ENCODE measurements at places on chromosomes 2 and 18.
A peak's percentile ranks its signal among the peaks of the same experiment; 100 is the strongest.

DNA sequence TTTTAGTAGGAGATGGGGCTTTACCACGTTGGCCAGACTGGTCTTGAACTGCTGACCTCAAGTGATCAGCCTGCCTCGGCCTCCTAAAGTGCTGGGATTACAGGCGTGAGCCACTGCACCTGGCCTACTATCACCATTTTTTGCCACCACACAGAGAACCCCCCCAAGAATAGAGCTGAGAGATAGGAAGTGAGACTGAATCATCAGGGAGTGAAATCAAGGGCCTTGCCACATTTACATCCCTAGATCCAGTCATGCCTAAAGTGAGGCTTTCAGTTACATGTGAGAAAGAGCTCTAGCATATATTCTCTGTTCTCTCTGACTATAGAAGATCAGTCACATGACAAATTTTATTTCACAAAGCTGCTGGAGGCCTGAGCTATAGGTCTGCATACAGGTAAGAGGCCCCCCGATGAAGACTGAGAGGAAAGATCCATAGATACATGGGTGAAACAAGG is 28.0 kb upstream of the KCMF1 start:
- no peak for DNase-seq

DNA sequence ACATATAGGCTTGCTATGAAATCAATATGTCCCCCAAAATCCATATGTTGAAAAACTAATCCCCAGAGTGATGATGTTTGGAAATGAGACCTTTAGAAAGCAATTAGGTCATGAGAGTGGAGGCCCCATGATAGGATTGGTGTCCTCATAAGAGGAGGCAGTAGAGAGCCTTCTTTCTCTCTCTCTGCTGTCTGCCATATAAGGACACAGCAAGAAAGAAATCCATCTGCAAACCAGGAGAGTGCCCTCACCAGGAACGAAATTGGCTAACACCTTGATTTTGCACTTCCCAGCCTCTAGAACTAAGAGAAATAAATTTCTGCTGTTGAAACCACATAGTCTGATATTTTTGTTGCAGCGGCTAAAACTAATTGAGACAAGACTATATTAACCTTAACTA is 89.5 kb downstream of the NBAS start:
- DNase-seq, result no peak

DNA sequence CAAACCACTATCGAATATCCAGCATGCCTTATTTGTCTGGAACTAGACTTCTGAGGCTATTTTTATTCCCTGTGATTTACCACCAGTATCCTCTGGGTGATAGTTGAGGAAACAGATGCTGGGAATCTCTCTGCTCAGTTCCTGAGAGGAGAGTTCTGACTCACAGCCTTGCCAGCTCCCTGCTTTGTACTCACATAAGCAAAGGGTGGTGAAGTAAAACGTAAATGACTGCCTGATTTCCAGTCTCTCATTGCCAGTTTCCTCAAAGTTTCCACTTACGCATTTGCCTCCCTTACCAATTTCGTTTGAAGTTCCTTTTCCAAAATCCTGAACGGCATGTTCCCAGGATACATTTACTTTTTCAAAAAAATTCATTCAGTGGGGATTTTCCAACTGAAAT is 69.2 kb upstream of the HNRNPA3 start:
- peak; percentile 32 for DNase-seq

- DNase-seq, result no peak
Measured at GRCh38 chr2:85956646-85957039, 67.9 kb upstream of the ST3GAL5 start.

DNA sequence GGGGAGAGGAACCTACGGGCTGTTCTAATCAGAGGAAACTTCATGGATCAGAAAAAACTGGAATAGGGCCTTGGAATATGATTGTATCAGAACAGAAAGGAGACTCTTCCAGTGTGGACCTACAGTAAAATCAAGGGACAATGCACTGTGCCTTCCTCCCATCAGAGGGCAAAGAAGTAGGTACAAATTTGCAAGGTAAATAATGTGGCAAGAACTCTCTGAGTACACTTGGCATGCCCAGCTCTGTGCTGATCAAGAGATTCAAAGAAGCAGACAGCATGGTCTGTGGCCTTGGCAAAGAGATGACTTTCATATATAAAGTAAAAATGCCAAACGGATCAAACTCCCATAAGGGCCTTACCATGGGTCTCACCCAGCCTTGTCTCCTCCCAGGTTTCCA is 242.6 kb upstream of the OSR1 start:
- DNase-seq, result no peak

DNA sequence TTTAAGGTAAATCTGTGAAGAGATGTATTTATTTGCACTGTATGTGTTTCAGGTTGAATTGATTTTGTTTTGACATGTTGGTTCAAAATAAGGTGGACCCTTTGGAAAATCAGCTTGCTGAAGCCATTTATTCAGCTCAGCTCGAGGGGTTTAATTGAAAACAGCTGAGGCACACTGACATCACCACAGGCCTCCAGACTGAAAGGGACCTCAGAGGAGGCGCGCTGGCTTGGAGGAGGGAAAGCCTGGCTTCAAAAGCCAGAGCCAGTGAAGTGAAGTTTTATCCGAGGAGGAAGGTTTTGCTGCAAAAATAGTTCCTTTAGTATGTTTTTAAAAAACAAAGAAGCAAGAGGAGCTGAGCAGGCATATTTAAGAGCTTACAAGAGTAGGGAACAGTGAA is 26.9 kb upstream of the DNMT3A start:
- DNase-seq, result peak; percentile 61

DNA sequence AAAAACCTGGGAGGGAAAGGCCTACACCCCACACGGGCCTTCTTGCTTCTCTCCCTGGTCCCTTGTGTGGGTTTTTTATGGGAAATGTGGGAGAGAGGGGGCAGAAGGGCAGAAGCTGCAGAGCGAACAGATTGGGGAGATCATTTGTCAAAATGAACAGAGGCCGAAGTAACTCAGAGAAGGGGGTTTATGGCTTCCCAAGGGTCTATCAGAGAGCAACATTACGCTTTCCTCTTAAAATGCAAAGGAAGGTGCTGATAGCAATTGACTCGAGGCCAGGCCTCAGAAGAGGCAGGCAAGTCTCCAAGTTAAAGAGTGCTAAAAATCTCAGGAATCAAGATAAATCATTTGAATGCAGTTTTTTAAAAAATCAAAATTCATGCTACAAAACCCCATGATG is 101.5 kb downstream of the SGPP2 start:
- no peak for DNase-seq

DNA sequence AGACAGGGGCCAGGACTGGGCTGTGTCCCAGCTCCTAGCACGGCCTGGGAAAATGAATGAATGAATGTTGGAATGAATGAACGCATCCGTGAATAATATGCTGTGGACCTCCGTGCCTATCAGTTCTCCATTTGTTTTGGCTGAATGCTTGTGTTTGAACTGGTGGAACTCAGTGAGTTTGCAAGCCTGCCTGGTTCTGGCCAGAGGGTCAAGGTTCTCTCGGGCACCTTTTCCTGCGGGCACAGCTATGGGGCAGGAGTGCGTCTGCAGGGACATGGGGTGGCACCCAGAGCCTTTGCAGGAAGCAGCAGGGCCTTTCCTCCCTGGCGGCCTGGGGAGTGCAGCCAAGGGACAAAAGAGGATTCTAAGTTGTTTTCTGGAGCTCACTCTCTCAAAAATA is 17.6 kb upstream of the PDIA6 start:
- DNase-seq, result no peak

GRCh38 chr2:64601034-64601754 is 52.5 kb downstream of the SERTAD2 start:
- no peak for DNase-seq

DNA sequence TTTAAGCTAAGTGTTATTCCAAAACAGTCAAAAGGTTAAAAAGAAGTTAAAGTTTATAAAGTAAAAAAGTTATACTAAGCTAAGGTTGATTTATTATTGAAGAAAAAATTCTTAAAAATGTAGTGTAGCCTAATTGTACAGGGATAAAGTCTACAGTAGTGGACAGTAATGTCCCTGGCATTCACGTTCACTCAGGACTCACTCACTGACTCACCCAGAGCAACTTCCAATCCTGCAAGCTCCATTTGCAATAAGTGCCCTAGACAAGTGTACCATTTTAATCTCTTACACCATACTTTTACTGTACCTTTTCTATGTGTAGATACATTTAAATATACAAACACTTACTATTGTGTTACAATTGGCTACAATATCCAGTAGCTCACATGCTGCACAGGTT is 86.1 kb downstream of the CACNB4 start:
- DNase-seq, result no peak

- DNase-seq, result no peak
Measured at GRCh38 chr2:231321556-231322334, 73.8 kb upstream of the B3GNT7 start.

GRCh38 chr18:79523206-79523735 is 127.5 kb downstream of the NFATC1 start:
- DNase-seq, result no peak

DNA sequence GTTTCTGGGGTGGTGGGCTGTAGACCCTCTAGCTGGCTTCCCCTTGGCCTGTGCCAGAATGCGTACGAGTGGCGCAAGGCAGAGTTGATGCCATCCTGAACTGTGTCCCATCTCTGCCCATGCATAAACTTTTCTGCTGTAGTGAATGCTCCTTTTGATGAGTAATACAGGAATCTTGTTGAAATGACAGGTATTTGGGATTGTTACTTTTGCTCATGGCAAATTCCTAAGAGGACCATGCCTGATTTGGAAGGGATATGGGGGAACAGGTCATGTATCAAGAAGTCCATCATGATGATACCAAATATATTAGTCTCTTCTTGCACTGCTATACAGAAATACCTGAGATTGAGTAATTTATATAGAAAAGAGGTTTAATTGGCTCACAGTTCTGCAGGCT is 648.0 kb downstream of the SLC4A3 start:
- DNase-seq, result no peak

GRCh38 chr2:9629222-9630116 is 1.3 kb downstream of the YWHAQ start:
- DNase-seq, result no peak

- no peak for DNase-seq
Measured at GRCh38 chr18:49875155-49875554, 61.8 kb upstream of the ACAA2 start.

DNA sequence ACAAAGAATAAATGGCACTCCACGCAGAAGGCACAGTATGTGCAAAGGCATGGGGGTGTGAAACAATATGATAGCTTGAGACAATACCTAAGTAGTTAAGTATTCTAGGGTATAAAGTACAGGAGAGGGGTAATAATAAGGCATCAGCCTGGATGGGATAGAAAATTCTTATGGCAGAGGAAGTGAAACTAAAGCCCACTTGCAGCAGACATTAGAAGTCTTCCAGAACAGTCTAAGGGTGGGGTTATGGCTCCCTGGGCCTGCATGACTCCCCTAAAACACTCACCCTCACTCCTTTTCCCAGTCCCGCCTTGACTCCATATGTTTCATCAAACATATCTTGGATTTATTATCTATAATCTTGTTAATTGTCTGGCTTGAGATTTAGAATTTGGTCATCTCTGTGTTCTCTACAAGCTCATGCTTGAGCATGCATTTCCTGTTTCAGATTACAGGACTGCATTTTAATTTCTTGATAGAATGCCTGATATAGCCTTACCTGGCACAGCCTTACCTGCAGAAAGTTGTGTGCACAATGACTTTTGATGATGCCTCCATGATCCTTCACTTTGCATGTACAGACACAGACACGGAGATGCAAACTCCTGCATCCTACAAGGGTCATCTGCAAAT is 28.5 kb upstream of the TMBIM1 start:
- no peak for DNase-seq

DNA sequence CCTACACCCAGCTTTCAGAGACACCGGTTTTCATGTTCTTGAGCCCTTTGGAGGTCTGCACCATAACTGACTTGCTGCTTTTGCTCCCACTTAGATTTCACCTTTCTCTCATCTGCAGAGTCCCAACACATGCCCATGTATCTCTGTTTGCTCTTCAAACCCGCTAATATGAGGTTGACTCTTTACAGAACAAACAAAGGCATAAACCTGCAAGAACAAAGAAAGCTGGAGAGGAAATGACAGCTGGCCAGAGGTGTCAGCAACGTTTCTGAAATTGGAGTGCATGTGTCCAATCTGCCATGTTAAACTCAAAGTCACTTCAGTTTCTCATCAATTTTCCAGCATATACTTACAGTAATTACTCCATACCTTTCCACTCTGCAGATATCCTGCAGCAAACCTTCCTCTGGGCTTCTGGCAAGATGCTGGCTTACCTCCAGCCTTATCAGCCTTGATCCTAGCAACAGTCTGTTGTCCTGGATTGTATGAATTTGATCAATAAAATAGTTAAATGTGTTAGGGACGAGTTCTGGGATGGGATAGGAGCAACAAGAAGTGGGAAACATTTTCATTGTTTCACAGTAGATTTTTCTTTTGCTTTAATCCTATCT is 157.4 kb downstream of the FHOD3 start:
- no peak for DNase-seq

DNA sequence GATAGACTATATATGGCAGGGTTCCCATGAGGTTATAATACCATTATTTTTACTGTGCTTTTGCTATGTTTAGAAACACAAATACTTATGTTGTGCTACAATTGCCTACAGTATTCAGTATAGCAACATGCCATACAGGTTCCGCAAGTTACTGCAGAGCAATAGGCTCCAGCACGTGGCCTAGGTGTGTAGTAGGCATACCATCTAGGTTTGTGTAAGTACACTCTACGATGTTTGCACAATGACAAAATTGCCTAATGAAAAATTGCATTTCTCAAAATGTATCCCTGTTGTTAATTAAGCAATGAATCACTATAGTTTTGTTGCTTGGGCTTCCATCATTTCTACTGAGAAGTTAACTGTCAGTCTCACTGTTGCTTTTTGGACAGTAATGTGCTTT is 9.8 kb downstream of the CD302 start:
- no peak for DNase-seq

- DNase-seq, result no peak
Measured at GRCh38 chr18:65631766-65632165, 119.0 kb upstream of the CDH7 start.

- no peak for DNase-seq
Measured at GRCh38 chr2:48161628-48162027, 255.3 kb upstream of the FBXO11 start.

GRCh38 chr18:43735570-43735969 is 458.3 kb upstream of the SYT4 start:
- no peak for DNase-seq

- no peak for DNase-seq
Measured at GRCh38 chr18:64180171-64180570, 31.3 kb upstream of the LINC00305 start.

DNA sequence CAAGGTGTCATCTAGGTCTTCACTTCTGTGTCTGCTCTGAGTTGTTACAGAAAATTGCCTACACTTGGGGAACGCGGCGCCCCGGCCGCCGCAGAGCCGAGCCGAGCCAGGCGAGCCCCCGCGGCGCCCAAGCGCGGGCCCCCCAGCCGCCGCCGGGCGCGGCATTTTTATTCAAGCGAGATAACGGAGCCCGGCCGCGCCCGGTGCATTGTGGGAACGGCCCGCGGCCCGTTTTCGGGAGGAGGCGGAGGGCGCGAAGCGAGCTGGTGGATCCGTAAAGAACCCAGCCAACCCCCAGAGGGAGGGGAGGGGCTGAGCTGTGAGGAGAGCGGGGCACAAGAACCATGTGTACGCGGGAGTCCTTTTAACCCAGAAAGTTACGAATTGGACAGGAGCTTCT is 191.8 kb downstream of the FTCDNL1 start:
- peak; percentile 8 for DNase-seq

GRCh38 chr18:58315041-58315440 is 271.0 kb downstream of the NEDD4L start:
- DNase-seq, result no peak
